CD4-positive, alpha-beta T cell treated with Interleukin-2 at 100 ng/mL for 4 hours (primary cell): ENCODE measurements at places on chromosomes 11 and 22.

GRCh38 chr22:41564563-41564962 is 3.8 kb downstream of the CSDC2 start:
- DNase-seq, result no peak

GRCh38 chr11:111308140-111308539 is 9.8 kb downstream of the POU2AF3 start:
- DNase-seq, result no peak

DNA sequence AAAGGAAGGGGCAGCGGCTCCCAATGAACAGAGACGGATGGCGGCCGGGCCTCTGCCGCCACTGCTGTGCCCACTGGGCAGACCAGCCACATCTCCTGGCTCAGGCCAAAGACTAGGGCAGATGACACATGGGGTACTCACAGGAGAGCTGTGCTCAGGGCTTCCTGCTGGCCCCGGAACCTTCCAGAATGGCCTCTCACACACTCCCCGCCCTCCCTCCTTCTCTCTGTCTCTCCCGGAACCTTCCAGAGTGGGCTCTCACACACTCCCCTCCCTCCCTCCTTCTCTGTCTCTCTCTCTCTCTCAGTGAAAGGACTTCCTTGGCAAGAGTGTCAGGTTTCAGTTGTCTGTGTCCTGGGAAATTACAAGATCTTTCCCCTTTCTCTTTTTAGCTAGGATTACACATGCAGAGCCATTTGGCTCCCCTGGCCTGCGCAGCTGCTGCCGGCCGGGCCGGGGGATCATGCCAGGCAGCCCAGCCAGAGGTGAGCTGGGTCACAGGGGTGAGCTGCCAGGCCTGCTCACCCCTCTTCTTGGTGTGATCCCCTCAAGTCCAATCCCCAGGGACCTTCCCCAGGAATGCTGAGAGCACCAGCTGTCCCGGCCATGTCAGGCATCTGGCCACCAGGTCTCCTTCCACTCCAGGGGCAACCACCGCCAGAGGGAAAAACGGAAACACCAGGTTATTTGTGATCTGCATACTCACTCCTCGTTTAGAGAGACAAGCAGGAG is 45.3 kb upstream of the ADA2 start:
- no peak for DNase-seq

- no peak for DNase-seq
Observed at GRCh38 chr22:23083315-23084021, 13.1 kb downstream of the GNAZ start.

GRCh38 chr11:74926304-74927030 is 22.4 kb downstream of the XRRA1 start:
- DNase-seq, result no peak

- no peak for DNase-seq
Observed at GRCh38 chr11:19073454-19074415, 13.2 kb upstream of the MRGPRX2 start.

- no peak for DNase-seq
Observed at GRCh38 chr22:45155050-45155840, 8.5 kb upstream of the NUP50 start.
